ENCODE measurements at places on chromosomes 2 and 18.

GRCh38 chr2:235940330-235940729, 227.9 kb downstream of the GBX2 start:
- H3K4me3 ChIP-seq = no peak overlapping the region
- no peak overlapping the region for H3K27ac ChIP-seq
- no peaks in the 10 kb centered on the region for H3K4me1 ChIP-seq
- no peaks in the 10 kb centered on the region for H3K27me3 ChIP-seq

- no peak for DNase-seq
- no peaks in the 10 kb centered on the region for H3K36me3 ChIP-seq
- no peaks in the 10 kb centered on the region for H3K27me3 ChIP-seq
- peaks cover 10% of the 10 kb centered on the region for H3K4me1 ChIP-seq
These were observed 83.1 kb downstream of the FBXO15 start for GRCh38 chr18:74064510-74064909.

GRCh38 chr2:117512307-117512706, 302.2 kb upstream of the DDX18 start:
- H3K27me3 ChIP-seq = no peaks in the 10 kb centered on the region
- no peak for DNase-seq
- no peaks in the 10 kb centered on the region for H3K4me1 ChIP-seq
- H3K27ac ChIP-seq = no peak overlapping the region
- no peaks in the 10 kb centered on the region for H3K36me3 ChIP-seq
- no peak overlapping the region for H3K4me3 ChIP-seq

DNA sequence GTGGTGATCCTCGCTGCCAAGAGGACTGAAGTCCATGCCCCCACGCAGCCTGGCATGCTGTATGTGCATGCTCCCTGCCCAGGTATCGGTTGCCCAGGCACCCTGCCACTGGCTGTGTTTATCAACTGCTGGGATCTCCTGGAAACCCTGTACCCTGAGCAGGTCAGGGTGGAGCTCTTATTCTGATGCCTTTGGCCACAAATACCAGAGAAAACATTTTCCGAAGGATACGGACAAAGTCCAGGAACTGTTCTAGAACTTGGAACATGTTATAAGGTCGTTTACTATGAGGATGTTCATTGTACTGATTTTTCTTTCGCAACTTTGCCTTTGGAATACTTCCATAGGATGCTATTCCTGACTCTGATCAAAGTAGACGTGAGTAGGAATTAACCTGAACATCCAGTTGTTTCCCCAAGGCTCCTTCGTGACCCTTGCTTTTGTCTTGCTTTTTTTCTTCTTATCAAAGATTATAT, 55.2 kb downstream of the TMEM17 start:
- DNase-seq = no peak
- H3K4me3 ChIP-seq = no peak overlapping the region
- no peaks in the 10 kb centered on the region for H3K27me3 ChIP-seq
- no peak overlapping the region for H3K27ac ChIP-seq
